RKO (cell line): ENCODE measurements at places on chromosomes 3 and 15.

DNA sequence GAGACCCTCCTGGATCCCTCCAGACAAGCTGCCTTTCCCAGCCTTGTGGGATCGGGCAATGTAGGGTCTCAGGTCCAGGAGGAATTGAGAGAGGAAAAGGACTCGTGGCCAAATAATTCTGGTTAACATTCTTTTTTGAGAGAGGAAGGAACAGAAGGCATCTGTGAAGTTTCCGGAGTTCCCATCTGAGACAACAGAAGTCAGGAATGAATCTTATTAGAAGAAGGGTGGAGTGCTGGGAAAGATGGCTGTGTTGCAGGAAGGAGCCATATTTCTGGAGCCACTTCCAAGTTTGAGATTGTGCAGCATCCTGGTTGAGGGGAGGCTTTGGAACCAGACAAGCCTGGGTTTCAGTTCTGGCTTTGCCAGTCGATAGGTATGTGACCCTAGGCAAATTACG, 9.4 kb downstream of the BOC start:
- no peak for DNase-seq

- no peak for DNase-seq
Measured at GRCh38 chr3:37144806-37145205, 29.6 kb downstream of the LRRFIP2 start.

DNA sequence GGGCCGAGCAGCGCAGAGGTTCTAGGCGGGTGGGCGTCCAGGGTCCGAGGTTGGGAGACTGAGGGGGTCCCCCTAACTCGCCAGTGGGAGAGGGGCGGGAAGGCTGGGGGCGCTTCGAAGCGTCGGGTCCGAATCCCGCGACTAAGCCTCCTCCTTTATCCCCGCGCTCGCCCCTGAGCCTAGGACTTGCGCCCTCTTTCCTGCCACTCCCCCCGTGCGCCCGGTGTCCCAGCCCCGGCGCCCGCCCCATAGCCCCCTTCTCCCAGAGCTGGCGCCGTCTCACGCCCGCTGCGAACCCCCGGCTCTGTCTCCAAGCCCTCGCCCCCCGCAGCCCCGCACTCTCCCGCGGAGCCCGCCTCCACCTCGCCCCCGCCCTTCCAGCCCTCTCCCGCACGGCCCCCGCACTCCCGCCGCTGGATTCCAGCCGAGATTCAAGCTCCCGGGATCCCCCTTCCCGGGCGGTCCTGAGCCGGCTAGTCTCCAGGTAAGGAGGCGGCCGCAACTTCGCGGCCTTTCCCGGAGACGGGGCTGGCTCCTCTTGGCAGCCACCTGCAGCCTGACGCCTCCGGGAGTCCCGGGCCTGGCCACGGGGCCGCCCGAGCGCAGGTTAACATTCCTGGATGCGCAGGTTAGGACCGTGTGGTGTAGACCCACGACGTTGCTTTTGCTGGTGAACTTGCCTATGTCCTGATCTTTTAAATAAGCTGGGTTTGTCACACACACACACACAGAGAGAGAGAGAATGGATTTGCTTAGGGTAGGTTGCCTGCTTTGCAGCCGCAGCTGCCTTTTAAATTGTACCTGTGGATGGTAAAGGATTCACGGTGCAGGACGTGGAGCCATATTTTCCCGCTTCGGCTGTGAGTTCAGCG, 563 bp downstream of the PXYLP1 start:
- peak; percentile 24 for DNase-seq

DNA sequence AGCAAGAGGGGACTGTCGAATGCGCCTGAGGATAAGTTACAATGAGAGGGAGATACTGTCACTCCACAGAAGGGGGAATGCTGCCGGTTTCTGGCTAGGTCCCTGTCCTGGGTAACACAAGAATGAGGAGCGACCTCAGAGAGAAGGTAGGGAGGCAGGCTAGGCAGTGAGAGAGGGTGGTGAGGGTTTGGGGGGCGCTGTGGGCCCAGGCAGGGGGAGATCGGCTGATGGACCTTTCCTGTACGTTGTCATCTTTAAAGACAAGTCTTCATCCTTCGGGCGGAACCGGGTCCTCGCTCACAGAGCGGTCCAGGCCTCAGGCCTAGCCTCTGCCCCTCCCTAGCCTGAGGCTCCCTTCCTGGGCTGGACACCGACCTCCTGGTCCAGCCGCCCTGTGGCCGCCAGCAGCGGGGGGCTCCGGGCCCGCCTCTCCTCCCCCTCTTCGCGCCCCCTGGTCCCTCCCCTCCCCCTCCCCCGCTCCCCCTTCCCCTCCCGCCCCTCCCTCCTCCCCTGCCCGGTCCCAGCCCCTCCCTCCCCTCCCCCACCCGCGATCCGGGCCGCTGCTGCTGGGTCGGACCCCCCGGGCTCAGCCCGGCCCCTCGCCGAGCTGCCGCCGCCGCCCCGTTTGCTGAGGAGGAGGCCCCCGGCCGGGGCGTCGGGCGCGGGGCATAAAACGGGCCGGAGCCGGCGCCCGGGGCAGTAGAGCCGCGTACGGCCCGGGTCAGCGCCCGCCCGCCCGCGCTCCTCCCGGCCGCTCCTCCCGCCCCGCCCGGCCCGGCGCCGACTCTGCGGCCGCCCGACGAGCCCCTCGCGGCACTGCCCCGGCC, at the start of gene CHRD:
Gene CHRD, plus strand, starts transcription at position 697 of the 827 bp plus-strand sequence. CDS start 265 bp downstream, outside the sequence.
- no peak for DNase-seq

DNA sequence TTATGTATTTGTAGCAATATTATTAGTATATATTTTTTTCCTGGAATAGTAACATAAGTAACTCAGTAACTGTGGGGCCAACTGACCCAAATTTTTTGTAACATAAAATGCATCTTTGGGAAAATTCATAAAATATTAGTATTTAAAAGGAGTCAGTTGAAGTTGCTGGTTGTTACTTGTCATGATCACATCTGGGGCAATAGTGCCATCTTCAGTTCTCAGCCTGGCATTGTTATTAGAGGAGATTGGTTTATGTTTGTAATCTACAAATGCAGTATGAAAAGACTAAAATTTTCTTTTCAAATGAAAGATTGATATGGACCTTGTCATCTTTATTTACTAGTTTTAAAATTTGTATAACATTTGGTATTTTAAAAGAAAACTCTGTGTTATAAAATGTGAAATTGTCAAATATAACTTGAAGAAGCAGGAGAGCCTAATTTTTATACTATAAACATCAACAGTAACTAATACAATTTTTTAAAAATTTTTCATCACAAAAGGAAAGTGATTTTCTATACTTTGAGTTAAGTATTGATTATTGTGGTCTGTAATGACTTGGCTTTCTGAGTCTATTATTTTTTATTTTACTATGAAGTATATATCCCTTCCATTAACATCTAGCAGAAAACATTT, 38.8 kb upstream of the MLF1 start:
- peak; percentile 67 for DNase-seq

DNA sequence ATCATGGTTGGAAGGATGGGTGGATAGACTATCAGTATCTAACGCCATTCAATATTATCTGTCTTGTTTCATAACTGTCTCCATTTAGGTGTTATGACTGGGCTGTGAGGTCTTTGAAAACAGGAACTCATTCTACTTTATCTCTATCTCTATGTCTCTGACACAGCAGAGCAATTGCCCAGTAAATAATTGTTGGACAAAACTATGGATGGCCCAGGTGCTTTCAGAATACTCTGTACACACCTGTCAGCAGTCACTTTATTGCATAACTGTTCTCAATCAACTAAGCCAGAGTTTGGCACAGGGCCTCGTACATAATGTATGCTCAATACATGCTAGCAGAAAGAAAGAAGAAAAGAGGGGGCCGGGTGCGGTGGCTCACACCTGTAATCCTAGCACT, 210.3 kb downstream of the OPA1 start:
- DNase-seq = no peak

- DNase-seq = no peak
Measured at GRCh38 chr15:57525581-57525980, 66.1 kb upstream of the MYZAP start.

GRCh38 chr3:51024765-51025632, 350.3 kb downstream of the DOCK3 start:
- DNase-seq = no peak

DNA sequence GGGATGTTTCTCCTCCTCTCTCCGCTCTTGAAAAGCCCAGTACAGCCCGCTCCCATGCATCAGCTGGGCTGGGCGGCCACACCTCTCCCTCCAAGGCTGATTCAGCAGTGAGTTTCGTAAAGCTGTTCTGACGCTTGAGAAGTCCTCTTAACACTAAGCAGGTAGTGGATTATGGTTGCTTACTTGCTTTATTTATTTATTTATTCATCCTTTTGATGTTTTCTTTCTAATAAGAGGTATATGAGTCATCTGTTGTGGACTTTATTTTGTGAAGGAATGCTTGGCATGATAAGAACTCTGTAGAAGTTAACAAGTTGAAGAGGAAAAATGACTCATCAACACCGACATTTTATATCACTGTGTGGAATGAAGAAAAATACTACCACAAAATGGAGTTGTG, 285.0 kb downstream of the SQOR start:
- DNase-seq = peak; percentile 3
